ENCODE measurements at places on chromosomes 4 and X.
A peak's percentile ranks its signal among the peaks of the same experiment; 100 is the strongest.

DNA sequence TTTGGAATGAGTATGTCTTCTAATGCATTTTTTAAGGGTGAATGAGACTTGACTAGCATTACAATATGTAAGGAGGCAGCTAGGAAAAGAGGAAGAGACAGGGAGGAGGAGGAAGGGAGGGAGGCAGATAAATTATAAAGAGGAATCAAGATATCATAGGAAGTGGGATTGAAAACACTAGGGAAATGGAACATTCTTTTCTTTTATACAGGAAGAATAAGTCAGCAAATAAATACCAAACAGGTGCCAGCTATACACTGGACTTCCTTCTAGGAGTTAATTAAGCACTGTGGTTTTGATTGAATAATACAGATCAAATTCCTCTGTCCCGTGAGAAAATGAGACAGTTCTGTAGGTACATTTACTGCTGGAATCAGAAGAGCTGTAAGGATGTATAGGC, 78.6 kb downstream of the PACRGL start:
- no peak for DNase-seq

GRCh38 chrX:151680805-151681204, 14.5 kb upstream of the PRRG3 start:
- peak; percentile 14 for DNase-seq

- no peak for DNase-seq
These were observed 6.1 kb downstream of the RPS3A start for GRCh38 chr4:151105454-151106032.

GRCh38 chr4:65340382-65341109, 329.7 kb downstream of the EPHA5 start:
- DNase-seq = no peak

- no peak for DNase-seq
These were observed 101.1 kb downstream of the ZDHHC15 start for GRCh38 chrX:75421688-75422230.

GRCh38 chr4:6337331-6337935, 67.8 kb downstream of the WFS1 start:
- DNase-seq = no peak

- DNase-seq = no peak
These were observed 32.7 kb downstream of the IRF2 start for GRCh38 chr4:184441461-184442313.

DNA sequence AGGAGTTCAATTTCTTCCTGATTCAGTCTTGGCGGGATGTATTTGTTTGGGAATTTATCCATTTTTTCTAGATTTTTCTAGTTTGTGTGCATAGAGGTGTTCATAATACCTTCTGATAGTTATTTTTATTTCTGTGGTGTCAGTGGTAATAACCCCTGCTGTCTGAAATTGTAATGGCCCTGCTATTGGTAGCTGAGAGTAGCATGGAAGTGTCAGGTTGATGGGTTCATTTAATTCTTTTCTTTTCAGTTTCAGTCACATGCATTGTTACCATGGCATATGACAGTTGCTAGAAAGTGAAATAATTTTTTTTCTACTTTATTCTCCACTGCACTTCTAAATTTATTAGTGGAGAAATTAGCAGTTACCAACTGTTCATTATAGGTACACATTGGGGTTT, 20.7 kb downstream of the AR start:
- DNase-seq = no peak

GRCh38 chrX:104428231-104428630, 137.8 kb upstream of the IL1RAPL2 start:
- DNase-seq = no peak

DNA sequence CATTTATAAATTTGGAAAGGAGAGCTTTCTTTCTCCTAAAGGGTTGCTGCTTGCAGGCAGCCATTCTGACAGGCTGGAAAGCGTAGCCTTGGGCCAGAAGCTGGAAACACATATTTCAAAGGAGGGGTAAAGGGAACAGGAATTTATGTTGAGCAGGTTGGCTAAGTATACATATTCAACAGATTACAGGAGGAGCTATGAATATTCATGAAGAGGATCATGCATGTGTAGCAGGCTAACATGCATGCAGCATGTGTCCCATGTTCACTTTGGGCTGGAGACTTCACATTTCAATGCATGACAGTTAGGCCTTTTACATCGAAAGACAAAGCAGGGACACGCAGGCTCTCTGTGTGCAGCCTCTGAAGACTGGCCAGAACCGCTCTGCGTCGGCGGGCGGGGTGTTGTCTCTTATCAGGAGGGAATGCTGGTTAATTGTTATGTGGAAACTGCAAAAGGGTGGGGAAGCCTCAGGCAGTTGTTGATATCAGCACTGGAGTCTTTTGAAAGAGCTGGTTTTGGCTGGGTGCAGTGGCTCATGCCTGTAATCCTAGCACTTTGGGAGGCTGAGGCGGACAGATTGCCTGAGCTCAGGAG, 31.5 kb downstream of the CASP3 start:
- DNase-seq = no peak

DNA sequence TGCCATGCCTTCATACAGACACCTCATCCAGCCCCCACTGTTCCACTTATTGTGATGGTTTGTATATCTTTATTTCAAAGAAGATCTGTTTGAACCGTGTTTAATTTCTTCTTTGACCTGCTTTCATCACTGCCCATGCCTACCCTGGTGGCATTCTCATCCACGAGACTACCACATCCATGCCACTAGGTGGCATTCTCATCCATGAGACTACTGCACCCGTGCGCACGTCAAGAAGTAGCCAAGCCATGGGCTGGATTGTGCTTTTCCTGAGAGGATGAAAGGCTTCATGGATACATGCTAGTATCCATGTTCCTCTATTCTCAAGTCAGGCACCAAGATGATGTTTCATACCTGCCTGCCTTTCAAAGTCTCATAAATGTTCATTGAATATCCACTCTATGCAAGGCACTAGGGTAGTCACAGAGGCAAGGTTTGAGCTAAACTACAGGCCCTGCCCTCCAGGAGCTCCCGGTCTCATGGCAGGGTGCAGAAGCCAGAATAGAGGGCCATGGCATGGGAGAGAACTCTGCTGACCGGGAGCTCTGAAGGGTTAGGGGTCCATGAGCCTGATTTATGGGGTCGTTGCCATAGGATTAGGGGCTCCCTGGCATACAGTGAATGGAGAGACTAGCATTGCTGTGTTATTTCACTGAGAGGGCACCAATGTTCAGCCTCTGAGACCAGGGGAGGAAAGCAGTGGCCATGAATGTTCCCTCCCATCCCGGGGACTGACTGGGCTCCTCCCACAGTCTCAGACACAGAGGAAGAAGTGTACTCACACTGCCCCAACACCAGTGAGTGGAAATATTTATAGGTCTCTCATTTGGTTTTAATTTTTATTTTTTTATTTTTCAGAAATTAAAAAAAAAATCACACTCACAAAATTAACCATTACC, 24.8 kb upstream of the EOLA2 start:
- no peak for DNase-seq

DNA sequence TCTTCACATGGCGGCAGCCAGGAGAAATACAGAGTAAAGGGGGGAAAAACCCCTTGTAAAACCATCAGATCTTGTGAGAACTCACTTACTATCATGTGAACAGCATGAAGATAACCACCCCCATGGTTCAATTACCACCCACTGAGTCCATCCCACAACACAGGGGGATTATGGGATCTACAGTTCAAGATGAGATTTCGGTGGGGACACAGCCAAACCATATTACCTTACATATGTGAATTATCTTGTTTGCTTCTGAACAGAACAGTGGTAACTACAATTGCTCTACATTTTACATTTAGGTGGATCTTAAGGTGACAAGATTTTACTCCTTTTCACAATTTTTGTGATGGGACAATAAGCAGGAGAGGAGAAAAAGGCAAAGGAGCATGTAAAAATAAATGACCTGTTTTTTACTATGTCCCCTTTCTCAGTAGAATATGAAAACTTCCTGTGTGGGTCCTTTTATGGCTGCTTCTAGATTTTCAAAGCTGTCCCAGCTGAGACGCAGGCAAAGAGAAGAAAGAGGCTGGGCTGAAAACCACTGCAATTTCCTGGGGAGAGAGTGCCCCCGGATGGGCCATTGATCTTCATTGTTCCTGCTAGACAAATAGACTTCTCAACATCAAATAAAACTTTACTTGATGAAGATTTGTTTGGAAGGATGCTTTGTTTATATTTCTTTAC, 45.9 kb upstream of the PGM2 start:
- peak; percentile 17 for DNase-seq

DNA sequence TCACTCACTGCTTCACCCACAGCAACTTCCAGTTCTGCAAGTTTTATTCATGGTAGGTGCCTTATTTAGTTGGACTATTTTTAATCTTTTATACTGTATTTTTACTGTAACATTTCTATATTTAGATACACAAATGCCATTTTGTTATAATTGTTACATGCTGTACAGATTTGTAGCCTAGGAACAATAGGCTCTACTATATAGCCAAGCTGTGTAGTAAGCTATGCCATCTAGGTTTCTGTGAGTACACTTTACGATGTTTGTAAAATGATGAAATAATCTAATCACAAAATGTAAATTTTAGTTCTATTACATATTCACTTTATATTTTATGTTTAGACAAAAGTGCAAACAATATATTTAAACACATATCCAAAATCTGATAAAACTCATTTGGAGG, 1187.8 kb downstream of the TECRL start:
- DNase-seq = no peak

DNA sequence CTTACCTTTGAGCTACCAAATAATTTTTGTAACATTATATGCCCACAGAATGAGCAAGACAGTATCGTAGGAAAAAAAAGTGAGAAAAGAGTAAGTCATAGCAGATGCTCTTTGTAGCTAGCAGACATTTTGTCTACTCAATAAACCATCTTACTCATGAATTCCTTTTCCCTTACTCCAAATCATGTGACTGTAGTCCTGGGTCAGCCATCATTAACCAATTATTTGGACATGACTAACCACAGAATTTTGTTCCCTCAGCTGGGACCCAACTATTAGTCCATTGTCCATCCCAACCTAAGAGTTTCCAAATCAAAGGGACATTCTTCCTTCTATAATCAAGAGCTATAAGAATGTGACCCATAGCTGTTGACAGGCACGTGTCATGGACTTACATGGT, 11.4 kb downstream of the UBE2D3 start:
- DNase-seq = no peak

DNA sequence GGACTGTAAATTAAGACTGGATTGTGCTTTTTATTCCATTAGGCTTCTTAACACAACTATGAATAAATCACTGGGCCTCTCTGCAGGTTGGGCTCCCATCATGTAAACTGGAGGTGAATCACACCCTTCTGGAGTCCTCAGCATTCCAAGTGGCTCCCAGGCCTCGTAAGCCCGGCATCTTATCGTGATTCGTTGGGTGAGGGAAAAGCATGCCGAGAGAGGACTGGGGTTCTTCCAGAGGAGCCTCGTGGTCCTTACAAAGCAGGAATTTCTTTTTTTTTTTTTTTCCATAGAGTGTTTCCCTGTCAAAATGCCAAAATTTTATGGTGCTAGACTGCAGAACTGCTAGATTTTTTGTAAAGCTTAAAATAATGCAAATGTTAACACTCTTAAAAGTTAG, 20.0 kb downstream of the CLDN22 start:
- DNase-seq = no peak

DNA sequence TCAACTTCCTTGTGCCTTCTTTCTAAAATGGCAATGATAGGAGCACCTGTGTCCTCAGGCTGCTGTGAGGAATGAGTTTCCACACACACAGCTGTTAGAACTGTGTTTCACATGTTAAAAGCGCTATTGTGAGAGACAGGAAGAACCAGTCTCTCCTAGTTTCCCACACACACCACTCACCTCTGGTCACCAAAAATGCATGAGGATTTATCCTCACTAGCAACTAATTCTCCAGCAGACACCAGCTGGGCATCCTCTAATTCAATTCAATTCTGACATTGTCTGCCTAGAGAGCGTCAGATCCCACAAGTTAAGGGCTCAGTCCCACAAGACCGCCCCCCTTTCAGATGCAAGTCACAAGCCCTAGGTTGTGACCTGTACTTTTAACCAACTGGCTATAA, 29.0 kb upstream of the SLC2A9 start:
- no peak for DNase-seq

GRCh38 chr4:1050486-1051213, 39.2 kb downstream of the FGFRL1 start:
- no peak for DNase-seq

GRCh38 chrX:129719931-129720530, 18.7 kb upstream of the XPNPEP2 start:
- DNase-seq = no peak

- no peak for DNase-seq
These were observed 736.1 kb upstream of the ADGRL3 start for GRCh38 chr4:60463857-60464502.

DNA sequence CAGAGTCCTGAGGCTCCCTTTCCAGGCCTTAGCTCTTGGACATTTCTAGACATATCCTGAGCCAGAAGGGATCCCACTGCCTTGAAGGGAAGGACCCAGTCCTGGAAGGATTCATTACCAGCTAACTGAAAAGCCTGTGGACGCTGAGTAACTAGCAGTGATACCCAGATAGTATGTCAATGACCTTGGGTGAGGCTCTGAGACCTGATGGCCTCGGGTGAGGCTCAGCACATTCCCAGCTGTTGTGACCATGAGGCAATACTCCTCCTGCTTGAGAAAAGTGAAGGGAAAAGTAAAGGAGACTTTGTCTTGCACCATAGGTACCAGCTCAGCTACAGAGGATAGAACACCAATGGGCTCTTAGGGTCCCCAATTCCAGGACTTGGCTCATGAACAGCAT, 268.1 kb downstream of the DKK2 start:
- no peak for DNase-seq

- no peak for DNase-seq
These were observed 63.6 kb upstream of the ARHGAP24 start for GRCh38 chr4:85411386-85411785.

- DNase-seq = no peak
These were observed 1056.7 kb downstream of the STIM2 start for GRCh38 chr4:27917381-27917780.

DNA sequence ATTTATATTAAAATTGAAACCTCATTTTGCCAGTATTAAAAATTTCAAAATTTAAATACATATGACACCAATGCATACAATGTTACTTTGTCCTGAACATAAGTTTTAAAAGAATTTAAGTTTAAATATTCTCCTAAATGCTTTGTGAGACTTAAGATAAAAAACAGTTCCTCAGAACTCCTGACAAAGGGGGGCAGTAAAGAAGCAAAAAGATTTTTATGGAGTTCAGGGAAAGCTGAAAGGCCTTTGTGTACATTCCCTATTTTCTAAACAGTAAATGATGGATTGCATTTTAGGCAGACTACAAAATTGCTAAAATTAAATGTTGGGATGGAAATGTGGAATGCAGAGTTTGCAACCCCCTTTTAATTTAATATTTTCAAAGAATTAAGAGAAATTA, 81.7 kb downstream of the SNCA start:
- DNase-seq = no peak

DNA sequence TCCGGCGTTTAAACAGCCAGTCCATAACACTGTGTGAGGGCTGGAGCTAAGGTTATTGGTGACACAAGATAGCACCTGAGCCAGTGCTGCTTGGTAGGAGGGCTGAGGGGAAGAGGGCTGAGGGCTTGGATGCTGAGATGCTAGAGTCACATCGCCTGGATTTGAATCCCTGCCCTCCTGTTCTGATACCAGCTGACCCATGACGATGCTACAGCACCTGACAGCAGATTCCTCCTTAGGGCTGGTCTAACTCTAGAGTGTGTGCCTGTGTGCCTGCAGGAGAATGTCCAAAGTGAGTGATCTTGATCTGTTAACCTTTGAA, 102.5 kb downstream of the PTTG2 start:
- DNase-seq = no peak

- DNase-seq = no peak
These were observed 19.4 kb upstream of the ARMCX1 start for GRCh38 chrX:101530944-101531343.

All from activated CD8-positive, alpha-beta memory T cell treated with anti-CD3 and anti-CD28 coated beads for 1 hour (primary cell).